ENCODE measurements at places on chromosomes 2 and 18.

GRCh38 chr2:71071681-71072398, 3.4 kb downstream of the NAGK start:
- peak; percentile 37 for DNase-seq

DNA sequence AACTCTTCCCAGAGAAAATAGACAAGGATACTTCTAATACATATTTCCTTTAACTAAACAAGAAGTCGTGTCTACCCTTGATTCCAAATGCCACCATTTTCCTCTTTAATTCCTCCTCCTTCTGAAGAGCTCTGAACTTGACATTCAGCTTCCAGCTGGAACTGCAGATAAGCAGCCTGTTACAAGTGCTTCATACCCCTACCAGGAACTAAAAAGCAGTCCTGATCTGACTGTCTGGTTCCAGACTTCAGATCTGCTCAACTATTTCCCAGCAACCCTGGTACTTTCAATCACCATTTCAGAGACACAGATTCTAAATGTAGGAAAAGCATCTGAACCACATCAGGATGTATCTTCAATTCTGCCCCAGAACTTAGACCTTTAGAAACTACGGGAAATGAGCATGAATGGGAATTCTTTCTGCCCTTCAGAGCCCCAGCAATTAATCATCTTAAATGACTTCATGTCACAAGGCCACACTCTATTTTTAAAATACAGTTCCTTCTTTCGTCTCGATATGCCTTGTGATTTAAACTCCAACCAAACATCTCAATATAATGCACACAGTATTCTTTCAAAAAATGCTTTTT, 159.5 kb downstream of the L3MBTL4 start:
- no peak for DNase-seq

DNA sequence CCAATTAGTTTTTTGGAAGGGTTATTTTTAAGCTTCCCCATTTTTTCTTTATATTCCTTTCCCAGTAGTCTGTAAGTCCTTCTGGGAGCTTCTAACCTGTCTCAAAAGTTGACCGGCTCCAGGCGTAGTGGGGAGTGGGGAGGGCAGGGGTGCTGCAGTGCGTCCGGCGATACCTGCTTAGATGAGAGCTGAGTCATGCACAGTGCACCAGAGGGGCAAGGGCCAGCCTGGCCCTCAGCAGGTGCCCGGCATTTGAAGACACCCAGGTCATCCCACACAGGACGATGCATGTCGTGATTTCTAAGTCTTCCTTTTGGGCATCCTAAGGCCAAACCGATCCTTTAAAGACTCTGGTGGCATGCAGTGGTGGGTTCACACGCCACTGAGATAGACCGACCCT, 73.4 kb downstream of the TPO start:
- DNase-seq, result no peak

DNA sequence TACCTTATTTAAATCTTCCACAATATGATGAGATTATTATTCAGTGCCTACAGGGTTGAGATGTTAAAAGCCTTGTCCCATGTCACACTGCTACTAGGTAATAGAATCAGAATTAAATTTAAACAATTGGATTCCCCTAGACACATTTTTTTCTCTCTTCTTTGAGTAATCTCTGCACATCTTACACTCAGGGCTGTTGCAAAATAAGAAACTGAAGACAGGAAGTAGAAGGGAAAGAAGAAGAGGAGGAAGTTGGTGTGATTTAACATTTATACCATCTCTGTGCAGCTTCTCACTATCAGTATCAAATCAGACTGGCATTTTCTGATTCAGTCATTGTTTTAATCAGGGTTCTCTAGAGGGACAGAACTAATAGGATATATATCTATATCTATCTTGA, 677.6 kb downstream of the IRS1 start:
- DNase-seq, result no peak

DNA sequence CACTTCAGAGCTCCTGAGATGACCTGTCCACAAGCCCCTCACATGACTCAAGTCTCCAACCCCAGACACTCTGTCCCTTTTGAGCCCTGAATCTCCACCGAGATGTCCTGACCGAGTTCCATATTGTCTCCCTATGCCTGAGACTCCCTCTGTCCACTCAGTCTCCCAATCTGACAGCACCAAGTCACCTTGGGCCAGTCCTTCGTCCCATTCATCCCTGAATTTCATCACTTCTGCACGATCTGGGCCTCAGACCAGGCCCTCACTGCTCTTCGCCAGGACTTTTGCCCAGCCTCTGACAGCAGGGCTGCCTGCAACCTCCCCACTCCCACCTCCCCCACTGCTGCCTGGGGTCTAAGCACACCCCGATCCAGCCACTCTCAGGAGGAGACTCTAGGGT, 4.3 kb upstream of the MOCOS start:
- DNase-seq, result no peak

GRCh38 chr2:33437815-33438214, 38.6 kb upstream of the RASGRP3 start:
- no peak for DNase-seq

DNA sequence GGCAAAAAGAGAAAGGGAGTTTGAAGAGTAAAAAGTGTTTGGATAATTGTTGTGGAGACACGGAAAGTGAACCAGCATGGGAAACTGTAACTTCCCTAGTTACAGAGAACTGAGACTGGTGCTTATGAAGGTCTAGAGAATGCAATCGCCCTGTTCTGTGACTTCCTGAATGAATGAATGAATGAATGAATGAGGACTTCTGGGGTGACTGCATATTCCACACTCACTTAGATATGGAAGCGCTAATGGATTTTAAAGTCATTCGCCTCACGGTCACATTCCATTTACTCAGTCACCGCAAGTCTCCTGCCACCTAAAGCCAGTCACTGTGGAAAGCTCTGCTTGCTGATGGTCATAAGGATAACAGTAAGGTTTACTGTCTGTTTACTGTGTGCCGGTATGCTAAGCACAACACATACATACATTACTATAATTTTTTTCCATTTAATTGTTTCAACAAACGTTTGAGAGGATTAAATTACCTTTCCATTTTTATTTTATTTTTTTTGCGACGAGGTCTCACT, 138.2 kb downstream of the CABLES1 start:
- DNase-seq, result no peak

DNA sequence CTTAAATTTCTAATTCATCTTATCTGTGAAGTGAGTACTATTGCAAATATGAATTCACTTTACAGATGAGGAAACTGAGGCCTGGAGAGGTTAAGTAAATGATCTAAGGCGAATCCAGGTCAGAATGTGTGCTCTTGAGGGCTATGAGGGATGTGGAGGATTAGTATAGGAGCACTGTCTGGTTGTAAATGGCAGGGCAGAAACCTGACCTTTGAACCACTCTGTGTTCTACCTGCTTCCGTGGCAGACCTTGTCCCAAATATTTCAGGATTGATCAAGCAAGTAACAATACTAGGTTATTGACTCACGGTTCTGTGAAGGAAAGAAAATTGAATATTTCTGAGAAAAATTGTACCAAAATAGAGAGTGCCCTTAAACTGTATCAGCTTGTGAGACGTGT, 74.7 kb downstream of the PTPRM start:
- DNase-seq, result no peak

DNA sequence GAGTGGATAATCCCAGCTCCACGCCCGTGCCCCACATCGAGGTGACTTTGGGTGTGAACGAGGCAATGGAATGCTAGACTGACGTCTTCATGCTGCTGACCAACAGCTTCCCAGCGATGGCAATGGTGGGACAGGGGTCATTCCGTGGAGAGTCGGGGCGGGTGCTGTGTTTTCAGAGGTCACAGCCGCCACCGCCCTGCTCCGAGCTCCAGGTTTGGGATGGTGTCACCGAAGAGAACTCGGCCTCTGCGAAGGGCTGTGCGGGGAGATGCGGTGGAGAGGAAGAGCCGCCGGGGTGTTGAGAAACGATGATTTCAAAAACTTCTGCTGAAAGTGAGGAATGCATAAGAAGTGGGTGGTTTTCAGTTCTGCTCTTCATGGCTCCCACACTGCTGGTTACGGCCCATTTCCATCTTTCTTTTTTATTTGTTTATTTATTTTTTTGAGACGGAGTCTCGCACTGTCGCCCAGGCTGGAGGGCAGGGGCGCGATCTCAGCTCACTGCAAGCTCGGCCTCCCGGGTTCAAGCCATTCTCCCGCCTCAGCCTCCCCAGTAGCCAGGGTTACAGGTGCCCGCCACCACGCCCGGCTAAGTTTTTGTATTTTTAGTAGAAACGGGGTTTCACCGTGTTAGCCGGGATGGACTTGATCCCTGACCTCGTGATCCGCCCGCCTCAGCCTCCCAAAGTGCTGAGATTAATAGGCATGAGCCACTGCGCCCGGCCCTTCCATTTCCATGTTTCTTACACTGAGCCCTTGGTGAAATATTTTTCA, 142.6 kb downstream of the RTP5 start:
- DNase-seq, result no peak

- peak; percentile 74 for DNase-seq
Observed at GRCh38 chr18:22391407-22392345, 26.0 kb downstream of the CTAGE1 start.

GRCh38 chr2:58416696-58417095, 175.6 kb upstream of the FANCL start:
- DNase-seq, result no peak

GRCh38 chr2:230879891-230880290, 15.1 kb downstream of the ITM2C start:
- no peak for DNase-seq

GRCh38 chr18:58572181-58572580, 56.7 kb downstream of the ALPK2 start:
- DNase-seq, result no peak

GRCh38 chr2:20182241-20182931, 42.5 kb downstream of the SDC1 start:
- DNase-seq, result no peak

DNA sequence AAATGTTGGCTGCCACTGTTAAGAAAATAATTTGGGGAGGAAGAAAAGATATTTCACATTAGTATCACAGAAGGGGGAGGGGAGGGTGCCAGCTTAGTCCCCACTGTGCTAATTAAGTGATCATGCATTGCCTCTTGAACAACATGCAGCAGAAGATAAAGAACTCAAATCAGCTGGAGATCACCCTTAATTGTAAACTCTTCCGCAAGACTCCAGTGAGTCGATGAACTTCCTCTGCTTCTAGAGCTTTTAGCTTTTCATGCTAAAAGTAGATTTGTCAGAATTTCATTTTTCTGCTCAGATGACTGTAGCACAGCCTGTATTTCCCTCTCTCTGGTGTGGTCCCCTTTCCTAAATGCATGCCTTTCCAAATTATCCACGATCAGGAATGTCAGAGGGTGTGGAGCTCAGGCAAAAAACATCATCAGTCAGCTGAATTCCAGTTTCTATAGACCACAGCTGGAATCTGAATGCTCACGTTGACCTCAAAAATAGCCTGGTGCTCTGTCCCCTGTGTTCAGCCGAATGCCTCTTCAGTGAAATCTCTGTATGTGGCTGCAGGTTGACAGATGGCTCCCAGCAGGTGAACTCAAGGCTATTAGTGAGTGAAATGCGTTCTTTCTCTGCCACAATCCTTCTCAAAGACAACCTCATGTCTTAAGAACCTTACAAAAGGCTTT, 156.8 kb upstream of the UNC80 start:
- DNase-seq, result no peak

DNA sequence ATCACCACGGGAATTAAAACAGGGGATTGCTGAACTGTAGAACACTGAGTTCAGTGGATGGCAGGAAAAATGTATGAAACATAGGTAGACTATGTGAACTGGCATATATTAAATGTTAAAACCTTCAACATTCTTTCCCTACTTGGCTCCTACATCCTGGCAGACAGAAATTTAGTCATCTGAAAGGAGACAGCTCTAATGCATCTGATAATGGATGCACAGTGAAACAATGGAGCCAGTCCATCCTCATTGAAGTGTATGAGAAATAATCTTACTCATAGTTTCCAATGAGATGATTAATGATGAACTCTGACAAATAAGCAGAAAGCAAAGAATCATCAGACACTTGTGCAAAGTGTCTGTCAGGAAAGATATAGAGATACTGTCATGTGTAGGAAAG, 1629.7 kb upstream of the TMEFF2 start:
- no peak for DNase-seq

GRCh38 chr2:85611705-85612587, at the start of gene C2orf68:
Gene C2orf68 (minus strand): TSS chr2:85612066. CDS start chr2:85611984, 82 bp downstream.
- DNase-seq, result peak; percentile 77

GRCh38 chr2:1614564-1614963, 129.8 kb downstream of the PXDN start:
- DNase-seq, result no peak

DNA sequence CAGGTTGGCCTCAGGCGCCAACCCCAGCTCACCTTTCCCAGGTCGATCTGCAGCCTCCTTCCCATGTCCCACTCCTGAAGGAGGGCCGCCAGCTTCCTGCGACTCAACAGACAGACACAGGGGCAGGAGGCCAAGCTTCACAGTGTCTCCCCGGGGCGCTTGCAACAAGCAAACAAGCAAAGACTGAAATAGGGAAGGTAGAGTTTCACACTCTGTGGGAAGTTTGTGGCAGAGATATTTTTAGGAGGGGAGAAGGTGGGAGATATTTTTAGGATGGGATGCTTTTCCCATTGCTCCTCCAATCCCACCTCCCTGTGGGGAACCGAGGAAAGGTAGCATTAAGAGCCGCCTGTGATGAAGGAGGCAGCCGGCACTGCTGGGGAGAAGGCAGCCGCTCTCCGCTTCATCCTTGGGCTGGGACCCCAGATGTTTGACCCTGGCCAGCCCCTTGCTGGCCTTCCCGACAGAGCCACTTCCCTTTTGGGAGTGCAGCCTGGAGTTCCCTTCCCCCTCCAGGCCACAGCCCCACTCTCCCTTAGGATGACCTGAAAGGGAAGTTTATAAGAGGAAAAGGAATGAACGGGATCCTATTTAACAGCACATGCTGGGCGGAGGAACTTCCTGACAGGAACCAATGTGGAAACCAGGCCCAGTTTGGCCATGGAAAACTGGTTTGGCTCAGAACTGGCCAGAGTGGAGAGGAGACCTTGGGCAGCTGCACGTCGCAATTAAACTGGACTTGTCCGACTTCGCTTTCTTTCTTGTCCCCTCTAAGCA, 142.2 kb upstream of the SMAD2 start:
- no peak for DNase-seq

GRCh38 chr18:24395049-24395795, 2.4 kb downstream of the OSBPL1A start:
- no peak for DNase-seq
